Left renal pelvis (tissue), 4 donors: ENCODE measurements at places on chromosomes 6 and 20.

DNA sequence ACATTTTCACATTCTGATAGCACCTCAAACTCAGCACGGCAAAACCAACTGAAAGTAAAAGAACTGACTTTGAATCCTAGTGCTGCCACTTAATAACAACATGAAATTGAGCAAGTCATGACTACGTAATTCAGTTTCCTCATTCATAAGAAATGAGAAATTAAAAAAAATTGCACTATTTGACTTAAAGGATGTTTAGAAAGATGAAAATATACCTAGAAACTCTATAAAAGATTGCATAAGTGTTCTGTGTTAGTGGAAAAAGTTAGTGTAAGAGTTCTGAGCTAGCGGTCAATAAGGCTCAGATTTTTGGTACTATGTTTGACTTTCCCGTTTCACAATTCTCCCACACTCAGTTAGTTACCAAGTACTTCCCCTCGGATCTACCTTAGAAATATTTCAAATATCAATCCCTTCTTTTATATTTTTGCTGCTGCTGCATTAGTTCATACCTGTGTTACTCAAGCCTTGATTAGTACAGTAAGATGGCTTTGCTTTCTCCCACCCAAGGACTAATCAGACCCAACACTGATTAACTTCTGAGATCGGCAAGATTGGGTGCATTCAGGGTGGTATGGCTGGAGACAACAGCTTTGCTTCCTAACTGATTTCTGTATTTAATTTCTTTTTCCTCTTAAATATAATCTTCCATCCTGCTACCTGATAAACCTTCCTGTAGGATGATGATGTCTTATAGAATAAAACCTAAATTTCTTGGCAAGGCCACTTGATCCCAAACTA, 25.9 kb downstream of the ECHDC1 start:
- no peak for DNase-seq

DNA sequence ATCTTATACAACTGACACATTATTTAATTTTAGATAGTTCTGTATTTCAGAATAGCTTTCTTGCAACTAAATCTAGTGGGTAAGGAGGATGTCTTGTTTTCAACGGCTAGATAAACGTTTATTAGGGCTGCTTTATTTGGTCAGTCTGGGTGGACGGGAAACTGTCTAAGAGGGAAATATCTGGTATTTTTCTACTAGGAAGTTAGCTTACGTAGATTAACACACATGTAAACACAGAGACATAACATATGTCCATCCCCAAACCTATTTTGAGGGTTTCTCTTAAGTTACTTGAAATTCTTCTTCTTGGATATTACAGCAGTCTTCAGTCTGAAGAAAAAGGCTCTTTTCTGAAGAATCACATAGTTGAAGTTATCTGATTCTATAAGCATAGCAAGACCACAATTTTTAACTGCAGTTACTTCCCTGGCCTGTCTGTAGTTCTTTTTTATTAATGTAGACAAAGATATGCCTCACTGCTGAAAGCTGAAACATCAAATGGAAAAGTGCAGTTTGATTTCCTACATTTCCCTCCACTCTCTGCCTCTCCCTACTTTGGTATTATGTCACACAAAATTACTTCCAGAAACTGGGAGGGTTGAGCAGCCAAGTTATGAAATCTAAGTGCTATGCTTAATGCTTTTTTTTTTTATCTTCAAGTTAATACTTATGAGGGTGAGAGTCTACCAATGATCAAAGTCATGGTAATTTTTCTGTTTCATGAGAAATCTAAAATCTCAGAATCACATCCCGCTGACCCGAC, 37.4 kb downstream of the PLAGL1 start:
- no peak for DNase-seq

- no peak for DNase-seq
Measured at GRCh38 chr6:54085541-54085940, 25.7 kb upstream of the MLIP start.

GRCh38 chr20:58633161-58634053, 17.7 kb upstream of the STX16 start:
- no peak for DNase-seq

DNA sequence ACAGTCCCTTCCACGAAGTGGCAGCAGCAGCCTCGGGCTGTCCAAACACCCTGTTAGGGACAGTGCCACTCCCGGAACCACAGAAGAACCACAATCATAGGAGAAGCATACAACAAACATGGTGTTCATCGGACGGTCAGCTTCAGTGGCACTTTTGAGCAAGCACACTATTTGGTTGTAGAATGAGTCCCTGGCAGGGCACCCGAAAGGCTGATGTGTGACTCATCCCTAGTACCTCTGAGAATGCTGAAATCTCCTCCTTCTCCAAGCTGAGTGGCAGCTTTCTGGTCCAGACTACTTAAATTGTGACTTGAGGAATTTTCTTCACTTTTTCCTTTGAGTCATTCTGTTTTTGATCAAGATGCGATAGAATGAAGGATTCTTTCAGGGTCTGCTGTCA, 282.5 kb downstream of the ESR1 start:
- no peak for DNase-seq

- no peak for DNase-seq
Measured at GRCh38 chr6:31636698-31637596, 15.5 kb downstream of the BAG6 start.

- DNase-seq = no peak
Measured at GRCh38 chr6:125944434-125944816, 12.1 kb upstream of the HINT3 start.

DNA sequence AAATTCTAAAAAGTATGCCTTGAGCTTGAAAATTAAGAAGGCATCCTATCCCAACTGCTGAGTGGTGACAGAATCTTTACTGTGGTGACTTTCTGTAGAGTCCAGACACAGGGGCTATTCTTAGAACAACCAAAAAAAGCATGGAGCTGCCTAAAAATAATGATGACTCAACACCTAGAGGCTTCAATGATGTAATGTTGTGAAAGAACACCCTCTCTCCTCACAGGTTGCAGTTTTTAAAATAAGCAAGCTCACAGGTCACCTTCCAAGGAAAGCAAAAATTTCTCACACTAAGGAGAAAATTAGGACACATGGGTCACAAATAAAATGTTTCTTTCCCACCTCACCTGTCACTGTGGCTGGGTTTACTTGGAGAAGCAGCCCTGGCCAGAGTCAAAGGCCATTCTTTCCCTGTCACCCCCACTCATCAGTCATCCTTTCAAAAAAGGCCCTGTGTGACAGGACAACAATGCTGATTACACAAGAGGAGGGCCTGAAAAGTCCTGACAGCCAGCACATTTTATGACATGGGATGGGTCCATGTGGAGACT, 53.5 kb downstream of the RCAN2 start:
- DNase-seq = no peak

DNA sequence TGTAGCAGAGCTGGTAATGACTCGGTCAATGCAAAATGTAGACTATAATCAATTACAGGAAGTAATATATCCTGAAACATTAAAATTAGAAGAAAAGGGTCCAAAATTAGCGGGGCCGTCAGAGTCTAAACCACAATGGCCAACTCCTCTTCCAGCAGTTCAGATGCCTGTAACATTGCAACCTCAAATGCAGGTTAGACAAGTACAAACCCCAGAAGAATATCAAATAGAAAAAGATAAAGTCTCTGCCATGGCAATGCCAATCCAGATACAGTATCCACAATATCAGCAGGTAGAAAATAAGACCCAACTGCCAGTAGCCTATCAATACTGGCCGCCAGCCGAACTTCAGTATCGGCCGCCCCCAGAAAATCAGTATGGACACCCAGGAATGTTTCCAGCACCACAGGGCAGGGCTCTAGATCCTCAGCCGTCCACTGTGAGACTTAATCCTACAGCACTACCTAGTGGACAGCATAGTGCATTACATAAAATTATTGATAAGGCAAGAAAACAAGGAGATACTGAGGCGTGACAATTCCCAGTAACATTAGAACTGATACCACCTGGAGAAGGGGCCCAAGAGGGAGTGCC, 158.4 kb downstream of the GPX5 start:
- DNase-seq = no peak

GRCh38 chr20:53559816-53560215, 33.8 kb downstream of the ZNF217 start:
- no peak for DNase-seq

DNA sequence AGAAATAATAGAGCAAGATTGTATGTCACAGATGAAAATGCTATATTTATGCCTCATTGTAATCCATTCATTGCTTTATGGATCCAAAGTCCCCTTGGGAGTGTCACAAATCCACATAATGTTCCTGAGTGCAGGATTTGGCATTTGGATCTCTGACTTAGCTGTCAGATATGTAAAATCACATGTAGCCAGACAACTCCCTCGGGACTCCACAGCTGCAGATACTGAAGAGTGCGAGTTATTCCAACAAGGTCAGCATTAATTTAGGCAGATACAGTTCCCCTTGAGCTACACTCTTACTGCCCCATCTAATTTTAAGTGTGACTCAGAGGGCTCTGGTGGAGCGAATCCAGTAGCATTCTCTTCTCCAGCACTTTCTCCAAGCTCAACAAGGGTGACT, 433.2 kb downstream of the CD83 start:
- DNase-seq = no peak

GRCh38 chr6:31791324-31792089, 4.0 kb downstream of the VARS1 start:
- DNase-seq = no peak

GRCh38 chr6:86255973-86256372, 613.3 kb upstream of the SYNCRIP start:
- DNase-seq = no peak

DNA sequence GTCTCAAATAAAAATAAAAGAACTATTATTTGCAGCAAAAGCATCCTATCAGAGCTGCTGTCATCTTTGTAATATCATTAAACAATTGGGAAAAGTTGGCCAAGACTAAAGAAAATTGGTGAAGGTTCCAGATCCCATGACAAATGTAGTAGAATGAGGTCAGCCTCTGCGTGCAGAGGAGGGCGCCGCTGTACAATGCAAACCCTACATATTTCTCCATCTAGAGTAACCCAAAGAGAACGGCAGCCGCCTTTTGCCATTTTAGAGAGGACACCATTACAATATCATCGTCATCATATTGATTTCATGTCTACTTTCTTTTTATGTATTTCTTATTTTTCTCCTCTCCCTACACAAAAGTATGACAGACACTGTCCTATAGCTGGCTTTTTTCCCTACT, 59.5 kb downstream of the ZMYND8 start:
- DNase-seq = no peak

GRCh38 chr20:36298795-36299339, 7.3 kb upstream of the DLGAP4 start:
- DNase-seq = no peak

DNA sequence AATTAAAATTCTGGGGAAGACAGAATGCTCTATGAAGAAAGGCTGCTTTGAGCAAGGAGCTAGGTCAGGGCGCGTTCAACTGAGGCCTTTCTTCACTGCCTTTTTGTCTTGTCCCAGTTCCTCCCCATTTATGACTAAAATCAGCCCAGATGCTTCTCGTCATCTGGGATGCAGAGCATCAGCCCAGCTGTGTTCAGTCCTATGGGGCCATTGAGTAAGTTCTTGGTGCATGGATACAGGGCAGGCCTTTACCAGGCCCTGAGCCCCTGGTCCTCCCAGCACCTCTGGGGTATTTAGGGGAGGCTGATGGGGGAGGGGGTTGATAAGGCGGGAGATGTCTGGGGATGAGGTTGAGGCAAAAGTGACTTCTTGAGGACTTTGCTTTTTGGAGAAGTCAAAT, 55.7 kb downstream of the PTPN1 start:
- DNase-seq = no peak

GRCh38 chr6:19824058-19824807, 12.9 kb upstream of the ID4 start:
- no peak for DNase-seq

DNA sequence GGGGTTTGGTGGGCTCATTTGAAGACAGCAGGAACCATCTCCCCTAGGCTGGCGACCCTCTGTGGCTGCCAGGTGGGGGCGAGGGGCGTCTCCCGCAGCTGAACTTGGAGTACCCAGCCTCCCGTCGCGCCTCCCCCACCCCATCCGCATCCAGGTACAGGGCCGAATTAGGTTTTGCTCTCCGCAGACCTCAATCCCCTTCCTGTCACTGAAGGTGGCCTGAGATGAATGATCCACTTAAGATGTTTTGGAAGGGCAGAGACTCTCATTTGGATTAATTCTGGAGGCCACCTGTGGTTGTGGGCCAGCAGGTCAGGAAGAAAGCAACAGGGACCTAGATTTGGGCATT, 493 bp downstream of the CD83 start:
- DNase-seq = no peak

- DNase-seq = no peak
Measured at GRCh38 chr20:18056174-18057100, 1.3 kb downstream of the OVOL2 start.

GRCh38 chr6:44245391-44245911, 1.4 kb upstream of the HSP90AB1 start:
- no peak for DNase-seq

DNA sequence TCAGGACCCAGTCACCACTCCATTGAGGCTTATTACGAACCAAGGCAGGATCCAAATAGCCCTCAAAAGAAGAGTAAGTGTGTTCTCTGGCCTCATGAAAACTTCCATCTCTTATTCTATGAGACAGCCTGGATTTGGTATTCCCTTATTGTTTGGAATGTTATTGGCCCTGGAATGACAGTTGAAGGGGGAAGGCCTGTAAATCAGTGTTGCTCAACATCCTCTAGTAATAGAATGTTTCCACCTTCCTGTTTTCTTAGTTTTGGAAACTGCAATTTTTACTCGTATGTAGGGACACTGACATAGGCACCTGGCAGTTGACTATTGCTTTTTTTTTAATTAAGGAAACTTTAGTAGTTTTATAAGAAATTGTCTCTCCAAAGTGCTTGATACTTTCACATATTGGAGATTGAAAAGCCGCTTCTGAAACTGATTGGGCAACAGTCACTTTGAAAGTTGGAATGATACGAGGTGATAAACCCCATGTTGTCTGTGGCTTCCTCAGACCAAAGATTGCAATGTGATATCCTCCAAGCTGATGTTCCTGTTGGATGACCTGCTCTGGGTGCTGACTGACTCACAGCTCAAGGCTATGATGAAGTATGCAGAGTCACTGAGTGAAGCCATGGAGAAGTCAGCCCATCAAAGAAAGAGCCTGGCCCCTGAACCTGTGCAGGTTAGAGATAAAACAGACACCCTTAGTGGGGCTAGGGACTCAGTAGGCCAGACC, 43.1 kb downstream of the BLTP3A start:
- no peak for DNase-seq

- no peak for DNase-seq
Measured at GRCh38 chr6:13302751-13303667, 25.3 kb downstream of the TBC1D7 start.

DNA sequence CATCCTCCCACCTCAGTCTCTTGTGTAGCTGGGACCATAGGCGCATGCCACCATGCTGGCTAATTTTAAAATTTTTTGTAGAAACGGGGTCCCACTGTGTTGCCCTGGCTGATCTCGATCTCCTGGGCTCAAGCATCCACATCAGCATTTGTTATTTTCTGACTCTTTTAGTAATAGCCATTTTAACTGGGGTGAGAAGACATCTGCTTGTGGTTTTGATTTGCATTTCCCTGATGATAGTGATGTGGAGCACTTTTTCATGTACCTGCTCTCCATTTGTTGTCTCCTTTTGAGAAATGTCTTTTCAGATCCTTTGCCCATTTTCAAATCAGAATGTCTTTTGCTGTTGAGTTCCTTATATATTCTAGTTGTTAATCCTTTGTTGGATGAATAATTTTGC, 22.2 kb upstream of the TULP4 start:
- DNase-seq = no peak

- no peak for DNase-seq
Measured at GRCh38 chr6:80767808-80768207, 661.3 kb downstream of the BCKDHB start.
